ENCODE measurements at places on chromosomes 2 and 18. TPM values are rescaled to one million over a fixed set of nuclear protein-coding genes. Genes with fewer than 3 reads are reported as not detected.

- no peak overlapping the region for H3K4me3 ChIP-seq
- peaks cover 4% of the 10 kb centered on the region for H3K27me3 ChIP-seq
- H3K27ac ChIP-seq: no peak overlapping the region
- no peaks in the 10 kb centered on the region for H3K36me3 ChIP-seq
Measured at GRCh38 chr2:226308323-226308680, 491.3 kb downstream of the IRS1 start.

- no peaks in the 10 kb centered on the region for H3K4me1 ChIP-seq
- no peak overlapping the region for H3K27ac ChIP-seq
- H3K27me3 ChIP-seq: no peaks in the 10 kb centered on the region
- H3K36me3 ChIP-seq: no peaks in the 10 kb centered on the region
- DNase-seq: no peak
Measured at GRCh38 chr2:142142595-142142994, 11.8 kb upstream of the LRP1B start.

- H3K4me3 ChIP-seq: no peak overlapping the region
- no peak overlapping the region for H3K27ac ChIP-seq
- no peaks in the 10 kb centered on the region for H3K27me3 ChIP-seq
- DNase-seq: no peak
- peaks cover 59% of the 10 kb centered on the region for H3K36me3 ChIP-seq
Measured at GRCh38 chr2:233124421-233125080, 64.4 kb downstream of the INPP5D start.

DNA sequence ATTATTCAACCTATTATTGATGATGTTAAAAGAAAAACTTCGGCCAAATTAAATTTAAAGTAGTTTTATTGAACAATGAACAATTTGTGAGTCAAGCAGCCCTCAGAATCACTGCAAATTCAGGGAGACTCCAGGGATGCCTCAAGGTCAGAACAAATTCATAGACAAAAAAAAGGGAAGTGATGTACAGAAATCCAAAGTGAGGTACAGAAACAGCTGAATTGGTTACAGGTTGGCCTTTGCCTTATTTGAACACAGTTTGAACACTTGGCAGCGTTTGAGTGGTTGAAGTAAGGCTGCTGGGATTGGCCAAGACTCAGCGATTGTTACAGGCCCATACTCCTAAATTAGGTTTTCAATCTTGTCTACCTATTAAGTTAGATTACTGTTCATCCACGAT is 47.4 kb upstream of the DSG1 start:
- no peak overlapping the region for H3K4me3 ChIP-seq
- H3K27me3 ChIP-seq: no peaks in the 10 kb centered on the region
- no peaks in the 10 kb centered on the region for H3K36me3 ChIP-seq
- DNase-seq: no peak
- no peaks in the 10 kb centered on the region for H3K4me1 ChIP-seq

DNA sequence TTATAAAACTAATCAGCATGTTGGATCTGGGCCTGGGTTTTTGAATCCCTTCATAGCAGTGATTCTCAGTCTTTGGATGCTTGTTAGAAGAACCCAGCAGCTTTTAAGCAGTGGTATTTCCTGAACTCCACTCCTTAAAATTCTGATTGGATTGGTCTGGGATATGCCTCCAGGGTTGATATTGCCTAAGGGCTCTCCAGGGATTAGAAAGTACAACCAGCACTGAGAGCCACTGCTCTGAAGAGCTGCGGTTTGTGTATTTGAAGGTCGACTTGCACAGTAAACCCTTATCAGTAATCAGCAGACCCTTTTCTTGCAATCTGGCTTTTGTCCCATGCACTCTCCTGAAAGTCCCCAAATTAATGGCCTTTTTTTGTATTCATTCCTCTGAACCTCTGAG is 17.0 kb upstream of the RBMS1 start:
- H3K27ac ChIP-seq: no peak overlapping the region
- peaks cover 16% of the 10 kb centered on the region for H3K4me1 ChIP-seq
- no peaks in the 10 kb centered on the region for H3K36me3 ChIP-seq
- H3K4me3 ChIP-seq: no peak overlapping the region
- DNase-seq: no peak

DNA sequence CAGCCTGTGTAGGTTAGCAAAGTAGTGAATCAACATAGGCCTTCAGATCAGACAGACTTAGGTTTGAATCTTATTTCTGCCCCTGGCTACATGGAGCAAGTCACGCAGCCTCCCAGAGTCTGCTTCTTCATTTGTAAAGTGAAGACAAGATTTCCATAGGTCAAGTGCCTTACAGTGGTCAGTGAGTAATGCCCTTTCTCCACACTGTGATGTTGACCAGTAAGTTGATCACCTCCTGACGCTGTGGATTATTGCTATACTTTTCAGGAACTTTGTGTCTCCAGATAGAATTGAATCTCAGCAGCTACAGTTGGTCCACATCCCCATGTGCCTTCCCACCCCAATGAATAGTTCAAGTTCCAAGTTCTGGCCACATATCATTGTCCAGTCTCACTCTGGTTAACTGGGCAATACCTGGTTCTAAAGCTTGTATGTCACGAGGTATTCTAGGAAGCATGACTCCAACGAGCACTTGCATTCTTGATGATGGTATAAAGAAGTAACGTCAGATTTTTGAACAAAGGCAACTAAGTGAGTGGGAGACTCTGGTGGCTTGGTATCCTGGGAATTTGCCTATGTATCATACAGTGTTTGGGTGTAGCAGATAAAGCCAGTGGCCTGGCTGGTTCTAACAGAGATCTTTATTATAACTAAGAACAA is 2.1 kb upstream of the CLIP4 start:
- peaks cover 43% of the 10 kb centered on the region for H3K4me1 ChIP-seq
- H3K36me3 ChIP-seq: peaks cover 8% of the 10 kb centered on the region
- DNase-seq: no peak
- H3K27ac ChIP-seq: no peak overlapping the region
- H3K4me3 ChIP-seq: no peak overlapping the region
- H3K27me3 ChIP-seq: peaks cover 4% of the 10 kb centered on the region

CFAP221 gene
- not detected for total RNA-seq

GAL3ST2 gene
- not detected for total RNA-seq
